Fibroblast of the aortic adventitia (primary cell): ENCODE measurements at places on chromosomes 7 and 10. TPM values are rescaled to one million over a fixed set of nuclear protein-coding genes. Genes with fewer than 3 reads are reported as not detected.
A peak's percentile ranks its signal among the peaks of the same experiment; 100 is the strongest.

CDC14C gene
- not detected in 2 replicates for total RNA-seq

MKX gene
- 0.25 and 0.27 TPM in 2 replicates for total RNA-seq

WDR86 gene
- 0.45 and 17.7 TPM in 2 replicates for total RNA-seq

TMEM213 gene
- 0.33 TPM in 1 of 2 replicates, not detected in the other for total RNA-seq

CLCN1 gene
- 0.16 TPM in 1 of 2 replicates, not detected in the other for total RNA-seq

KDM7A gene
- total RNA-seq, result 6.6 and 6.9 TPM in 2 replicates

LLCFC1 gene
- not detected in 2 replicates for total RNA-seq

OR13A1 gene
- total RNA-seq, result not detected in 2 replicates

DNA sequence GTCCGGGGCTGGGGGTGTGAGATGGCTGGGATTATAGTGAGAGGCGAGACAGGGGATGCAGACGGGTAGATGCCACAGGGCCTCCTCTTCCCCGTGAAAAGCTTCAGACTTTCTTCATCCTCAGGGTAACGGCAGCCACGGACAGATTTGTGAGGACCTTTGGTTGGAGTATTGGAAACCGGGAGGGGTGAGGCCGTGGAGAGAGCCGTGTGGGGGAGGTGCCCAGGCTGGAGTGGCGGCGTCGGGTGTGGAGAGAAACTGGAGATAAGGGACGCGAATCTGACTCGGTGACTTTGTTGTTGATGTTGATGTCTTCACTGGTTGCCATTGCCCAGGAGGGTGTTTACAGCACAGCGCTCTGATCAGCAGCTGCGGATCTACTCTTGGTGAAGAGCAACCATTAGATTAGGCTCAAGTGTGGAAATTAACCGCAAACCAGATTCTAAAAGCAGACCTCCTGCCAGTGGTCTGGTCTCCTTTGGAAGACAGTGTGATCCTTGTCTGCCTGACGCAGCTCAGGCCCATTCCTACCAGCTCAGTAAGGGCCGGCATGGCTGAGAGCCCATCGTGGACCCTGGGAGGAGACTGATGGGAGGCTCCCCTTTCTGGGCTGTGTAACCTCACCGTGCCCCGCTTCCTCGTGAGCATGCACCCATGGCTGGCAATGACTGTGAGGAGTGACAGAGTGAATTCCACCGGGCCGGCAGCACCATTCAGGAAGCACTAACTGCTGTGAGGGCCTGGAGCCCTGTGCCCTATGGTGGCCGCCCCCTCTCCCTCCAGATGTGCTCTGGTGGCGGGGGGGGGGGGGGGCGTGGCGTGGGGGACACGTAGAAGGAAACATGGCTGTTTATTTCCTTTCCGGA lies 90.3 kb downstream of the INPP5A start:
- peak; percentile 37 for DNase-seq

DNA sequence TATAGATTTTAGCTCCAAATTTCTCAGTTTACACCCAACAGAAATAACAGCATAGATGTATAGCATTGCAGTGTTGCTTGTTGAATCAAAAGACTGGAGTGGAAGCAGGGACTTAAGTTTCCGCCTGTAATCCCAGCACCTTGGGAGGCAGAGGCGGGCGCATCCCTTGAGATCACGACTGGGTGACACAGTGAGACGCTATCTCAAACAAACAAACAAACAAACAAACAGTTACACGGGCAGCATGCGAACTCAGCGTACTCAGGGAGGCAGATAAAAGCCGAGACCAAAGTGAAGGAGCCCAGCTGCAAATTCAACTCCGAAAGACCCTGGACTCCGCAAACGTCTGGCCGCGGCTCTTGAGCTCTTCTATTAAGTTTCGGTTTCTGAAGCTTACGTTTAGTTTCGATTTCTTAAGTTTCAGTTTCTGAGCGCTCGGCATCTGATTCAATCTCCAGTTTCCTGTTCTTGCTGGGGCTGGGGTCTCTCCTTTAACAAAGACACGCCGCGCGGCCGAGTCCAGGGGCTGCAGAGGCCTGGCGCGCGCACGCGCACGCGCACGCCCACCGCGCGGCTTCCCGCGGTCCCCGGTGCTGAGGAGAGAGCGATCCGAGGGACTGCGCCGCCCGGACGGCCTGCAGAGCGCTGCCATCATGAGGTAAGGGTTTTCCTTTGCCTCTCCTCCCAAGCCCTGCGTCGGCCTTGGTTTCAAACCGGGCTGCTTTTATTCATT lies at the start of gene IFIT5:
TSS of gene IFIT5 (plus strand) at position 423 of the 733 bp plus-strand sequence. CDS start at position 654, 231 bp downstream.
- DNase-seq, result peak; percentile 71

- DNase-seq, result peak; percentile 43
These were observed at the start of gene PRTFDC1 for GRCh38 chr10:24952143-24952706. PRTFDC1 (minus strand) TSS chr10:24952606; CDS start chr10:24952575, 31 bp downstream.

DNA sequence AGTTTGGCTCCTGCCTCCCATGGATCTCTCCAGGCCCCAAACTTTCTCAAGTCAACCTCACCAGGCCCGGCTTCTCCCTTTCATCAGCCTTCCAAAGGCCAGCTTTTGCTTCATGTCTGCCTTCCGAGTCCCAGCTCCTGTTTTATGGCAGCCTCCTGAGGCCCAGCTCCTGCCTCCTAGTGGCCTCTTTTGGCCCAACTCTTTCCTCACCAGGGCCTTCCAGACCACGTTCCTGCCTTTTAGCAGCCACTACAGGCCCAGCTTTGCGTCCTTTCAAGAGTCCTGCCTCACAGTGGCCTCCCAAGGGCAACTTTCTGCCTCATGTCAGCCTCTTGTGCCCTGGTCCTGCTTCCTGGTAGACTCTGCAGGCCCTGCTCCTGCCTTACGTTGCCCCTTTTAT lies 15.3 kb upstream of the TMEM248 start:
- no peak for DNase-seq

- no peak for DNase-seq
These were observed 464.9 kb downstream of the ANKRD7 start for GRCh38 chr7:118689403-118689802.

GRCh38 chr7:154729056-154729455 lies 273.9 kb downstream of the PAXIP1 start:
- DNase-seq, result no peak

GRCh38 chr10:99403674-99404073 lies 26.8 kb downstream of the GOT1 start:
- DNase-seq, result no peak

DNA sequence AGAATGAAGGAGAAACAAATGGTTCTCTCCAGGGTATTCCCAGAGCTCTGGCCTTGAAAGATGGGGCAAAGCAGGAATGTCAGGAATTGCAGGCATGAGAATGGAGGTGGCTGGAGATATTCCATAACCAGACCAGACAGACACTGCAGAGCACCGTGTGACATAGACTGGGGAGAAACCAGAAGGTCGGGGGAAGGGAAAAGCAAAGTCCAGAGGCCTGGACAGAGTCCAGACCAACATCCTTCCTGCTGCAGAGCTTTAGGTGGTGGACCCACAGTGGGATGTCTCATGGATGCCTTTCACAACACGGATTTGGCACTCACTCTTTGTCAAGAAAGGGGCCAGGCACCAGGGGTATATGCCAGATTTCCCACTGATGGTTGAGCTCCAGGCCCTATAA lies 177.2 kb upstream of the INHBA start:
- peak; percentile 90 for DNase-seq

- DNase-seq, result no peak
These were observed 82.7 kb downstream of the RPS24 start for GRCh38 chr10:78116361-78116760.

DNA sequence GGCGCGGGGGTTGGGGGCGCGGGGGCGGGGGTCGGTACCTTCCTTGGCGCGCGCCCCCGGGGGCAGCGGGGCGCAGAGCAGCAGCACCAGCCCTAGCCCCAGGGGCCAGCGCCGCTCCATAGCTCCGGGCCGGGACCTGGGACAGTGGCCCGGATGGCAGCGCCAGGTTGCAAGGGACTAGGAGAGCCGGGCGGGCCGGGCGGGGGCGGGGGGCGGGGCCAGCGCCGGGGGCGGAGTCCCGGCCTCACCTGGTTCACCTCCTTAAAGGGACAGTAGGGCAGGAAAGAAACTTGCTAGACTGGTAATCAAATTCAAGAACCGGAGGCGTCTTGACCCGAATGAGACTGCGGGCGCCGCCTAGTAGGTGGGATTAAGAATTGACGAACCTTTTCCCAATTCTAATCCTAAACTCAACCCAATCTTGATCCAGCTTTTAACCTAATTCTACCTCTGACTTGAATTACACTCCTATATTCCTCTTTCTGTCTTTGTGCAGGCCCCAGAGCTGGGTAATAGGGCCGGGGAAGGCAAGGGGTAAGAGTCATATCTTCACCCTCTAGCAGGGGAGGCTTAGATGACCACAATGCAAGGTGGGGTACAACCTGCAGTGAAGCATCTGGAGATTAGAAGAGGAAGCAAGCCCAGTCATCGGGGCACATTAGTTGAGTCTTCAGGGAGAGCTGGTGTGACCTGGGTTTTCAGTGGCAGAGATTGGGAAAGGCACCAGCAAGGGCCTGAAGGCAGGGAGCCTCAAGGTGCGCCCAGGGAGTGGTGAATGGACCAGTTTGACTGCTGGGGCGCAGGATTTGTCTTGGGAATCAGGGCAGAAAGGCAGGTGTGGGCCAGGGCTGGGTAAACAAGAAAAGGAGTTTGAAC lies at the start of gene EPHA1:
TSS of gene EPHA1 (minus strand) at position 171 of the 876 bp plus-strand sequence. CDS start at position 120, 51 bp downstream.
- DNase-seq, result no peak

GRCh38 chr7:92717623-92717992 lies 118.8 kb downstream of the CDK6 start:
- DNase-seq, result no peak

- DNase-seq, result no peak
These were observed 32.1 kb upstream of the SH2B2 start for GRCh38 chr7:102254521-102254920.

DNA sequence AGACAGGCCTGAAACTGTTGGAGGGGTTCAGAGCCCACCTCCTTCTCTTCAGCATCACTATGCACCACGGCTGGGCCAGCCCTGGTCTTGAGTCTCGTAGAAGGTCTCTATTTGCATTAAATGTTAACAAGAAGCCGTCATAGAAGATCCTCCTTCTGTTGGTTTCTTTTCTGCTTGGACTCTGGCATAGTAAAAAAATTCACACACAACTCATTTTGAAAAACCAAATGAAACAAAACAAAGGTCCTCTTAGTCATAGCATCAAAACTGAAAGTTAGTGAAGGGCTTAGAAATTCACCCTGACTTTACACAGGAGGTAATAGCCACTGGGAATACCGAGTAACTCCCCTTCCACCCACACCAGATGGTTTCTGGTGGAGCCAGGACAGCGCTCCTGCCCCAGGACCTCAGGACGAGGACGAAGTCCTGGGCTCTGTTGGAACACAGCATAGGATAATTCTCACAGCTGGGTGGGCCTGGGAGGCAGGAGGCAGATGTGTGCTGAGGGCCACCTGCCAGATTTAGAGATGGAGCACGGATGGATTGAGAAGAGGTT lies 248.4 kb upstream of the KLF6 start:
- DNase-seq, result no peak
